ENCODE measurements at places on chromosomes 16 and 17. TPM values are rescaled to one million over a fixed set of nuclear protein-coding genes. Genes with fewer than 3 reads are reported as not detected.

The KRTAP2-1 gene
- not detected for total RNA-seq

The TANC2 gene
- total RNA-seq: 11.7 TPM

The HOXB1 gene
- not detected for total RNA-seq

The KRT15 gene
- 0.11 TPM for total RNA-seq

The KRTAP1-3 gene
- not detected for total RNA-seq

The IL17C gene
- total RNA-seq: not detected

The SLC6A4 gene
- total RNA-seq: 3.3 TPM

Data from right cardiac atrium (tissue), 5 donors.